ENCODE measurements at places on chromosomes 6 and 20. TPM values are rescaled to one million over a fixed set of nuclear protein-coding genes. Genes with fewer than 3 reads are reported as not detected.

Gene HDGFL1
- not detected for total RNA-seq

Gene NRSN1
- not detected for total RNA-seq

Gene OOEP
- total RNA-seq: not detected

Gene LINC00237
- not detected for total RNA-seq

Gene RCAN2
- total RNA-seq: not detected

Gene HLA-DQB1
- not detected for total RNA-seq
